Renal cortical epithelial cell (primary cell): ENCODE measurements at places on chromosomes 16 and 17. TPM values are rescaled to one million over a fixed set of nuclear protein-coding genes. Genes with fewer than 3 reads are reported as not detected.

KRTAP2-3 gene
- 0.55 and 5.9 TPM in 2 replicates for total RNA-seq

RASD1 gene
- 16.1 and 154 TPM in 2 replicates for total RNA-seq

- no peak for DNase-seq
These were observed 8.7 kb downstream of the CLEC19A start for GRCh38 chr16:19294156-19294649.

GRCh38 chr16:65769776-65770438, 596.6 kb upstream of the CDH5 start:
- DNase-seq = no peak

GRCh38 chr16:59975953-59976352, 1241.8 kb upstream of the GOT2 start:
- no peak for DNase-seq

- DNase-seq = peak; percentile 69
These were observed 73.1 kb downstream of the KSR1 start for GRCh38 chr17:27529230-27529796.

DNA sequence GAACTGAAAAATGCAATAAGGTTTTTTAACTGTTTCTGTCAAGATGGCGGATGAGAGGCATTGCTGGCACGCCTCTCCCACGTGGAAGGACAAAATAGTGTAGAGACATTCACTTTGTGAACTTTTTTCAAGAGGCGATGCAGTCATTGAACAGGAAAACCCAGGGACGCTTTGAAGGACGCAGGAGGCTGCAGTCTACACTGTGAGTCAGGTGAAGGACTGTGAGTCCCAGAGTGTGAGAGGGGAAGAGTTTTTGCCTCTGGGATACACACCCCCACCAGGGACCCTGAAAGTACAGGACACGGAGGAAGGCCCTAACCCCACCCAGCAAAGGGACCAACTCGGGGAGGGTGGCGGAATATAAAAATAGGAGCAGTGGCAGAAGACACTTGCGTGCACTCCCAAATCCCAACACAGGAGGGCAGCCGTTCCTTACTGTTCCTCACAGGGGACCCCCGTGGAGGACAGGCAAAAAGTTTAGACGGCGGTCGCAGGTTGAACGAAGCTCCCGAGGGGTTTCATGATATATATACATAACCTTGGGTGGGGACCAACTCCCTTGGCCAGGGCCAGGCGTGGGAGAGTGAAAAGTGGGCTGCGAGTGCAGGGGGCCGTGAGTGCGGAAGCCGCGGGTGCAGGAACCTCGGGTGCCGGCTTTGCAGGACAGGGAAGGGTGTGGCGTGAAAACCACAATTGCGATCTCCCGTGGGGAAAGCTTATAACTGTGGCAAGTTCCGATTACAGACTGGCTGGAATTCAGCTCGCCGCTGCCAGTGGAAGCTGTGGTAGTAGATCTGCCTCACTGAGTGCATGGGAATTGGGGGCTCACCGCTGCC, 82.0 kb upstream of the ALOX12 start:
- DNase-seq = peak; percentile 21
